Activated CD4-positive, alpha-beta T cell treated with anti-CD3 and anti-CD28 coated beads for 1 hour (primary cell): ENCODE measurements at places on chromosomes 1 and 21.

- DNase-seq: no peak
These were observed 31.4 kb upstream of the PRELP start for GRCh38 chr1:203444171-203444576.

GRCh38 chr1:226063977-226064815 is 1.7 kb downstream of the H3-3A start:
- DNase-seq: no peak

DNA sequence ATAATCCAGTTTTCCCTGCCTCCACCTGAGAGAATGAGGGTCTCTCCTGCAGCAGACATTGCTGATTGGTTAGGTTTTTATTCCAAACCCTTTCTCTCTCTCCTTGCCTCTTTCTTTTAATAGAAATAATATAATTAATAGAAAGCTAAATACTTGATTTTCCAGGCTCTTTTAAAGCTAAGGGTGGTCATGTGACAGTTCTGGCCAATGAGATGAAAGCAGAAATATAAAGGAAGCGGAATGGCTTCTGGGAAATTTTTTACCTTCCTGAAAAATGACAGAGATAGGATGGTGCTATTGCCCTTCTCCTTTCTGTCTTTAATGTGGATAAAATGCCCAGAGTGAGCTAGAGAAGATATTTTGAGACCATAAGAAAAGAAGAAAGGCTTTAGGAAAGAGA is 35.6 kb downstream of the DNAI4 start:
- DNase-seq: no peak

DNA sequence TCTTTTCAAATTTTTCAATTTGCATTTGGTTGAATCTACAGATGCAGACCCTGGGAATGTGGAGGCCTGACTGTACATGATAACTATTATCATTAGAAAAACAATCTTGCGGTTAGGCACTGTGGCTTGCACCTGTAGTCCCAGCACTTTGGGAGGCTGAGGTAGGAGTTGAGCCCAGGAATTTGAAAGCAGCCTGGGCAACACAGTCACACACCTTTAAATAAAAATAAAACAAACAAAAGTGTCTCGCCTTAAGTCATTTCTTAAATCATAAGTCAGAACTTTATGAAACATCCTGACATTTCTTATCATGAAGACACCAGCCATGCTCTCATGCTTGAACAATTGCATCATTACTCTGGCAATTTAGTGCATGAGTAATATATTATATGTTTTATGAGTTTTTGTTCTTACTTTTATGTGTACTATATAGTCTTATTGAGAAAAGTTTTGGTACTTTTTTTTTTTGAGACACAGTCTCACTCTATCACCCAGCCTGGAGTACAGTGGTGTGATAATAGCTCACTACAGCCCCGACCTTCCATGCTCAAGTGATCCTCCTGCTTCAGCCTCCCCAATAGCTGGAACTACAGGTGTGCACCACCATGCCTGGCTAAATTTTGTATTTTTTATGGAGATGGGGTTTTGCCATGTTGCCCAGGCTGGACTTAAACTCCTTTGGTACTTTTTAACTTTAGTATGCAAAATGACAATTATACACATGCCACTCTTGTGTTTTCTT is 7.8 kb downstream of the TBX19 start:
- no peak for DNase-seq

DNA sequence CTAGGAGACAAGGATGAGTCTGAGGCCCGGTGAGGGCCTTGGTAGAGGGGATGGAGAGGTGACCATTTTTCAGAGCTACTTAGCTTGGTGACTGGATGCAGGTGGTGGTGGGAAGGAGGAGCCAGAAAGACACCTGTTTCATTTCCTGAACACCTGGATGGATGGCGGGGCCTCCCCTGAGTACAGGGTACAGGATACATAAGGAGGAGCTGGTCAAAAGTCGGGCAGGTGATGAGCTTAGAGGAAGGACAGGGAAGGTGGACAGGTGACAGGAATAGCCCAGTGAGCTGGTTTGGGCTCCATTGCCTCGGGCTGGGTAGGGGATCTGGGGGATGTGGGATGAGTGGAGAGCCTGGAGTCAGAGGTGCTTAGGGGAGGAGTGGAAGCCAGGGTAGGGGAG is 6.3 kb downstream of the FAAH start:
- no peak for DNase-seq

GRCh38 chr1:94591823-94592570 is 50.4 kb upstream of the F3 start:
- no peak for DNase-seq

DNA sequence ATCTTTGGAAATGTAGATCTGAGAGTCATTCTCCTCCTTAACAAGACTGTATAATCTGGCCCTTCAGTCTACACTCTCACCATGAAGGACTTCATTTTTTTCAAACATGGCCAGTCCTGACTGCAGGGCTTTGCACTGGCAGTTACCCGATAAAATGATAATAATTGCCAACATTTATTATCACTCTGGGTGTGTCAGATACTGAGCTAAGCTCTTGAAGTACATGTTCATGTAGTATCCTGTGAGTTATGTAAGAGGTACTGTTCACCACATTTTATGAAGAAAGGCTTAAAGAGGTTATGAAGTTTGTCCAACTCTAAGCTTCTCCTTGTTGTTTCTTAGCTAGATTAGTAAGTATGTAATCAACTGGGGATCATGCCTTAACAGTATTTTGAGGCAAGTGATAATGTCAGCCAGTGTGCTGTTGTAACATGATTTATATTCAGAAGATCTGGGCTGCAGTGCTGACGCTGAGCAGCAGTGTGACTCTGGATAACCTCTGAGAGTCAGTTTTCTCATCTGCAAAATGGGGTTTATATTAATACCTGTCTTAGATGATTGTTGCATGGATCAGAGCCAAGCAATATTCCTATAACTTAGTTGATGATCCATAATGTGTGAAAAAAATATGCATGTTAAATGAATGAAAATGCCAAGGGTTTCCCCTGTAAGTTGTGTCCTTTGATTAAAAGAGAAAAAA is 42.1 kb upstream of the LEPR start:
- DNase-seq: no peak

DNA sequence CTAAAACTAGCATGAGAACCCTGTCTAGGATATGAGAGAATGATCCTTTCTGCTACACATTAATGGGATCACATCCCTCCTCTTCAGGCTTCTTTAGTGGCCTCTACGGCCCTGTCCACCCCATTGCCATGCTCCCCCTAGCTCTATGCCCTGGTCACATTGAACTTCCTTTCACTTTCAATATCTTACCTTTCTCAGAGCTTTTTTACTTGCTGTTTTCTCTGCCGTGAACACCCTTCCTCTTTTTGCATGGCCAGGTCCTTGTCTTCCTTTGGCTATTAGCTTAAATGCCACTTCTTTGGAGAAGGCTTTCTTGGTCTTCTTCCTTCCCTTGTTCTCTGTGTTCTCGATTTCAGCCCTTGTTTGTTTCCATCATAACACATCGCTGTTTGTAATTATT is 97.4 kb downstream of the GIPC2 start:
- DNase-seq: no peak

DNA sequence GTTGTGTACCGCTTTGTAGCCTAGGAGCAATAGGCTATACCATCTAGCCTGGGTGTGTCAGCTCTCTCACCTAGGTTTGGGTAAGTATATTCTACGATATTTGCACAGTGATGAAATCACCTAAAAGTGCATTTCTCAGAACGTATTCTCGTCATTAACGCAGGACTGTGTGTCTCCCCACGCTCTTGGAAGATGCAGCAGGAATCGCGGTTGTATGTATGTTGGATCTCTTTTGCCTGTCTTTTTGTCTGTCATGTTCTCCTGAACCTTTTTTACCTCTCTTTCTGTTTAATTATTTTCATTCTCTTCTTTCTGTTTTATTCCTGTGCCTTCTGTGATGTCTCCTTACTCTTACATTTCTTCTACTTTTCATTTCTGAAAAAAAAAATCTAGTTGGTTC is 140.5 kb upstream of the COL6A1 start:
- no peak for DNase-seq

DNA sequence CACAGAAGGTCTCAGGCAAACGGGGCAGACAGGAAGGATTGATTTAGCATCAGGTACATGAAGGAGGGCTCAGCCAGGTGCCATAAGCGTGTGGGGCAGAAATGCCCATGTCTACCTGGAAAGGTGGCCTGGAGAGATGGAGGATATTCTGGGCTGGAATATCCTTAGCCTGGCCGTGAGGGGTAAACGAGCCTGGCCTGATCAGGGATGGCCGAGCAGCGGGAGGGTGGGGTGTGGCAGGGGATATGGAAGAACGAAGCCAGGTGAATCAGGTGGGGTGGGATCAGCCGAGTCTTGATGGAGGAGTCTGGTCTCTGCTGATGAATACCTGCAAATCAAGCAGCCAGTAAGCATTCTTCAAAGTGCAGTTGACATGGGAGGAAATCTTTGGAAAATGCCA is 35.5 kb upstream of the TTC22 start:
- DNase-seq: no peak

- DNase-seq: no peak
These were observed 238.2 kb downstream of the PTPRU start for GRCh38 chr1:29474274-29475244.

GRCh38 chr21:46545363-46545762 is 59.5 kb downstream of the S100B start:
- no peak for DNase-seq

DNA sequence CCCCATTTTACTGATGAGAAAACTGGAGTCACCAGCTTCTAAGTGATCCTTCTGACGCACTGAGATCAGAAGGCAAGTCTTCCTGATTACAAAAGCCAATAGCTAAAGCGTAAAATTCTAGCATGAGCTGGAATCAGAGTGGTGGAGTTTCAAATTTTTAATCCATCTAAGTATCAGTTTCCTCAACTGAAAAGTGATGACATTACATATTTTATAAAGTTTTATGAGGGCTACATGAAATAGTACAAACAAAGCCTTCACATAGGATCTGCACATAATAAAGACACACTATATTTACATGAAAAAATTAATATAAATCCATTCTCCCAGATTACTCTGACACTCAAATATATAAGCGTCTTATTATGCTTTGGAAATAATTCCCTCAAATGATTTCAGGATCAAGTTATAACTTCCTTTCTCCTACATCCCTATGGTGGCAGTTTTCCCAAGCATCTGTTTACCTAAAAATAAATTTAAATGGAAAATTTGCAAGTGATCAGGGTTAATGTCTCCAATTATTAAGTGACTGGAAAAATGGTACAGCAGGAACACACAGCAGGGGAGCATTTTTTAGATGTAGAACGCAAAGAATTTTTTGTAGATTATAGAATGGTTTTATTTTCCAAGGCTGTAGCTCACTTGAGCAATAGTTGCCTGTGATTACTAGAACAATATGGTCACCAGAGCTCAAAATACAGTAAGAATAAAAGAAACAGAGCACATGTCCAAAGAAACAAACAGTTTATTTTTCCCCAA is 490.4 kb upstream of the C1orf87 start:
- no peak for DNase-seq

GRCh38 chr1:15341634-15342407 is 67.9 kb upstream of the EFHD2 start:
- DNase-seq: no peak

DNA sequence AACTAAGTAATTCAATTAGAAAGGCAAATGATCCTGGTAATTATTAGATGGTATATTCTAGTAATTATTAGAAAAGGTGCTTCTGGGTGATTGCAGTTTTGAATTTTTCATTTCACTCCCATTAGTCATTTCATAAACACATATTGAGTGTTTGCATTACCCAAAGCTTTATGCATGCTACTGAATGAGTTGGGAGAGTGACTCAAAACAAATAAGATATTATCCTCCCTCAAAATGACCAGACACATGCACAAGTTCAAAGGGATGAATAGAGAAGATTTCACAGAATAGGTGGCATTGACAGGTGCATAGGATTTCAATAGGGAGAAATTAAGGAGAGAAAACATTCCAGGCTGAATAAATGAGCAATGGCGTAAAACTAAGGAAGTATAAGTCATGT is 84.7 kb downstream of the PHTF1 start:
- no peak for DNase-seq

DNA sequence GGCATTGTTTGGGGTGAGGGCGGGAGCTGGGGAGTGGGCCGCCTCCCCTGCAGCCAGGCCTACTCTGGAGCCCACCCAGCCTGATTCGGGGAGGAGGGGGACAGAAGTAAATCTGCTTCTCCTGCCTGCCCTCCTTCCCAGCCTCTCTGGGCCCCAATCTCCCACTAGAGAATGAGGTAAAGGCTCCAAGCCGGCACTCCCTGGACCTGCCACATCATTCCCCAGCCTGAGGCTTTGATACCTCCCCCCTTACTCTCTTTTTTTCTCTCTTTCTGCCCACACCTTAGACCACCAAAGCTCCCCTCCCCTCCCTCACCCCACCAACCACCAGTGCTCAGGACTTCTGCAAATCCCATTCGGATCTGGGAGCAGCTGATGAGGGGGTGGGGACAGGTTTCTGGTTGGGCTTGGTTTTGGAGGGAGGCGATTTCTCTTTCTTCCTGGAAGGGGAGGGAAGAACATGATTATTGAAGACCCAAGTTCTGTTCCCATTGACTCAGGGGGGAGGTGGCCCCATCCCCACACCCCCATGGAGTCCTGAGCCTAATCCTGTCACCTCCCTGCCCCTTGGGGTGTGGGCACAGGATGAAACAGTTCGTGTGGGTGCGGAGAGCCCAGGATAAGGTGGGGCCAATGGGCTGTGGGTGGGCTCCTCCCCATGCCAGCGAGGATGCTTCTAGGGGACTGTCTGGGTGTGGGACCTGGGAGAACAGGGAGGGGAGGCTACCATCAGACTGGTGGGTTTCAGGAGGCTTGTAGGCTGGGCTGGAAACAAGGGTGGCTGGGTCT is 1.3 kb downstream of the MAP7D1 start:
- no peak for DNase-seq

DNA sequence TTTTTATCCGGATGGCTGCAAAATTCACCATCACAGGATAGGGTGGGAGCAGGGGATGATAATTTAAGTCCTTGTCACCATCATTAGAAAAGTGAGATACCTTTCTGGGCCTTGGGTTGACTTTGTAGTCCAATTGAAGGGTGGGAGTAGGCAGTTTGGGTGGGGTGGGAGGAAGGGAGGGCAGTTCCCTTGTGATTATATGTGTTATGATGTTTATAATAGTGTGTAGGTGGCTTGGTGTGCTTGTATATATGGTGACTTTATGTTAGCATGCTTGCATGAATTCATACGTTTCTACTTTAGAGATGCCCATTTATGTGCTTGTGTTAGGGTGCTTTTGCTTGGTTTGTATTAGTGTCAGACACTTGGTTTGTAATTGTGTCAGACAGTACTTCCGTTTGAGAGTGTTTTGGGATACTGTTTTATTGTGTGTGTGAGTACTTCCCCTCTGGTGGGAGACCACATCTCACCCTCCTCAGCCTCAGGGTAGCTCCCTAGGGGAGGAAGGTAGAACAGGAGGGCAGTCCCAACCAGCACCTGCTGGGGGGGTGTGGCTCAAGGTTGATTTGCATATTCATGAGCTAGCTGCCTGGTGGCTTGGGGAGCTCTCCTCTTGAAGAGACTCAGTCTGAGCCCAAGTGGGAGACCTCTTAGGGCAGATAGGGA is 6.3 kb upstream of the POU3F1 start:
- no peak for DNase-seq
